ENCODE measurements at places on chromosomes 5 and 9.

GRCh38 chr9:119020284-119020683 is 349.0 kb downstream of the BRINP1 start:
- no peak for DNase-seq

DNA sequence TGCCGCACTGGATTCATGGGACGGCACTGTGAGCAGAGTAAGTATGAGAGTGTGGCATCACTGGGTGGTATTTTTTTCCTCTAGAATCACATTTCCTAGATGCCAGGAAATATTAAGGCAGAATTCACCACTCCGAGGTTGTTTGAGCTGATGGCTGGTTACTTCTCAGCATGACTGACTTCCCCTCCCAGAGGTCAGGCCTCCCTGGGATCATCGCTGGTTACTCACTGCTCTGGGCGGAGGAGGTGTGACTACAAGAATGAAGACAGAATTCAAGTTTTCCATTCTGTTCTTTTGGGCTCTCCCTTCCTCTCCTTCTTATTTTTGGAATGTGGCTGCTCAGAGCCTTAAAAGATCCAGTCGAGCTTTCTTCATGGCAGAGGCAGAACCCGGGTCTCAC is 76.6 kb upstream of the PRRC1 start:
- no peak for DNase-seq

DNA sequence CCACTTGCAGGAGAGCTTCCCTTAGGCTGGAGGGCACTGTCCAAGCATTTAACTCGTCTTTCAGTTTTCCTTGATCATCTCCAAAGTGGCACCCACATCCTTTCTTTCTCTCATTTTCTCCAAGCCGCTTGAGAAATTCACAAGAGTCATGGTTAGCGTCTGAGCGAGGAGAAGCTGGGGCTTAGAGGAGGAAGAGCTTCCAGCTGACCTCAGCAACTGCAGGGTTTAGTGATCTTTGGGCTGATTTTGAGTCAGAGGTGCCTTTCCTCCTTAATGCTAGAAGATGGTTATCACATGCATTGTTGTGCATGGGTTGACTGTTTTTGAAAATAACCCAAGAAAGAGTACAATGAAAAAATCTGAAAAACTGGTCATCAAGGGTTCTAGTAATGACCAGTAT is 134.7 kb downstream of the GADD45G start:
- DNase-seq: no peak

- no peak for DNase-seq
These were observed 34.2 kb upstream of the MYO10 start for GRCh38 chr5:16970260-16970659.

DNA sequence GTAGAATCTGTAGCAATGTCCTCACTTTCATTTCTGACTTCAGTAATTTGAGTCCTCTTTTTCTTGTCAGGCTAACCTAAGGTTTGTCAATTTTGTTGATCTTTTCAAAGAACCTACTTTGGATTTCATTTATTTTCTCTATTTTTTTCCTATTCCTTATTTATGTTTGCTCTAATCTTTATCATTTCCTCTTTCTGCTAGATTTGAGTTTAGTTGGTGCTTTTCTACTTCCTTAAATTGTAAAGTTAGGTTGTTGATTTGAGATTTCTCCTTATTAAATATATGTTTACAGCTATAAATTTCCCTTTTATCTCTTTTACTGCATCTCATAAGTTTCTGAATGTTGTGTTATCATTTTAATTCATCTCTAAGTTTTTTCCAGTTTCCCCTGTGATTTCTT is 75.1 kb upstream of the FAM120A start:
- DNase-seq: no peak

DNA sequence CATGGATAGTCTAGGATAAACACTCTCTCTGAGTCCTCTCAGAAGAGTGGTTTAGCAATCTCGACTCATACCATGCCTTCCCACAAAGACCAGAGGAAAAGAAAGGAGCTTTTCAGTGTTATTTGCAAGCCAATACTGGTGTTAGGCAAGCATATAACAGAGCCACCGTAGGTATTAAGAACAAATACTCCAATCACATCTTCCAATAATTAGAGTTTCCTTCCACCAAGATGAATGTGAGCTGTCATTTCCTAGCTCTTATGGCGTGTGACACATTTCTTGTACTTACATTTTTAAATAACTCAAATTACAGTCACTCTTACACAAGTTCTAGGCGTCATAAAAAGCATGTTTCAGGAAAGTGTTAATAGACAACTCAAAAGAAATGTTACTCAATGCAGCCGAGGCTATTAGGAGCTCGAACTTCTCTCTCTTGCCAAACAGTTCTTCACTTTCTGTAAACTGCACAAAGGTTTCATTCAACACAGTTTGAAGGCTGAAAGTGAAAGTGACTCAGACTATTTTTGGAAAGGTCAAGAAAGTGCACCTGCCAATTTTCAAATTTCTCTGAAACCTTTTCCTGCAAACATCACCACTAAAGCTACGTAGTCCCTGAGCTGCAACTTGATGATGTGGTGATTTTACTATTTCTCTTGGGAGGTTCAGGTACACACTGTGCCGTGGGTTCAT is 153.8 kb downstream of the AUH start:
- DNase-seq: no peak

DNA sequence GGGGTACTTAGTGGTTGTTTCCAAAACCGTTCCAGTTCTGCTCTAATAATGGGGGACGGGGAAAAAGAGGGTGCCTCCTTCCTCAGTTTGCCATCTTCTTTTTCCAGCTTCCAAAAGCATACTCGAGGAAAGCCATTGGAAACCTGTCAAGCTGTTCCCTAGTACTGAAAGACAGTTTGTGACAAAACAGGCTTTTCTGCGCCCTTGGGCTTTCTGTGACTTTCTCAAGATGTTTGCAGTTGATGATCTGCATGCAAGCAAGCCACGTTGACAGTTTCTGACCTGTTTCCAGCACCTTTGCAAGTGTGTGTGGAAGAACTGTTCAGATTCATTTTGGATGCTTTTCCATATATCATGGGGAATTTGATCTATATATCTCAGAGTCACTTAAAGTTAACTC is 26.7 kb upstream of the PALM2AKAP2 start:
- no peak for DNase-seq

DNA sequence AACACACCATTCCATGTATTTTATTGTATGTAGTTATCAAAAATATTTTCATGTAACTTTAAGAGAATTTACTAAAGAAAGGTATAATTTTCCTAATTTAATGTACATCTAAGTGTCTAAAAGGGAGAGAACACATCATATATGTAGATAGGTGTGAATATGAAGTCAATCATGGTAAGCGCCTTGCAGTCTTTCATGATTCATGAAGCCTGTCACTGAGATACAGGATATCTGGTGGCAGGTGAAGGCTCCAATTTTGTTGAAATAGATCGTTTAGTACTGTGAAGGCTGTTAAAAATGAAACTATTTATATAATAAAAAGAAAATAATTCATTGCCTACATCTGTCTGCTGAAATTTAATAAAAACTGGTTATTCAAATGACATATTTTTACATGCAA is 15.5 kb upstream of the RGMB start:
- DNase-seq: no peak

Measured in erythroblast (primary cell).